ENCODE measurements at places on chromosomes 12 and 14.

GRCh38 chr12:45660330-45660729, 69.2 kb upstream of the ARID2 start:
- peak; percentile 10 for DNase-seq

DNA sequence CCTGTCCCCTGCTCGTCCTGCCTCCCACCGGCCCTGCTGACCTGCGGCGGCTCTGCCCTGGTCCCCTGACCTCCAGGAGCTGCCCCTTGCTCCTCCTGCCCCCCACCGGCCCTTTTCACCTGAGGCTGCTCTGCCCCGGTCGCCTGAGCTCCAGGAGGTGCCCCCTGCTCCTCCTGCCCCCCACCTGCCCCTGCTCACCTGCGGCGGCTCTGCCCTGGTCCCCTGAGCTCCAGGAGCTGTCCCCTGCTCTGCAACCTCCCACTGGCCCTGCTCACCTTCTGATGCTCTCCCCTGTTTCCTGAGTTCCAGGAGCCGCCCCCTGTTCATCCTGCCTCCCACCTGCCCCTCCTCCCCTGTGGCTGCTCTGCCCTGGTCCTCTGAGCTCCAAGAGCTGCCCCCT, 101.3 kb downstream of the TMEM121 start:
- no peak for DNase-seq

- no peak for DNase-seq
Measured at GRCh38 chr12:2654741-2655140, 140.0 kb upstream of the FKBP4 start.

DNA sequence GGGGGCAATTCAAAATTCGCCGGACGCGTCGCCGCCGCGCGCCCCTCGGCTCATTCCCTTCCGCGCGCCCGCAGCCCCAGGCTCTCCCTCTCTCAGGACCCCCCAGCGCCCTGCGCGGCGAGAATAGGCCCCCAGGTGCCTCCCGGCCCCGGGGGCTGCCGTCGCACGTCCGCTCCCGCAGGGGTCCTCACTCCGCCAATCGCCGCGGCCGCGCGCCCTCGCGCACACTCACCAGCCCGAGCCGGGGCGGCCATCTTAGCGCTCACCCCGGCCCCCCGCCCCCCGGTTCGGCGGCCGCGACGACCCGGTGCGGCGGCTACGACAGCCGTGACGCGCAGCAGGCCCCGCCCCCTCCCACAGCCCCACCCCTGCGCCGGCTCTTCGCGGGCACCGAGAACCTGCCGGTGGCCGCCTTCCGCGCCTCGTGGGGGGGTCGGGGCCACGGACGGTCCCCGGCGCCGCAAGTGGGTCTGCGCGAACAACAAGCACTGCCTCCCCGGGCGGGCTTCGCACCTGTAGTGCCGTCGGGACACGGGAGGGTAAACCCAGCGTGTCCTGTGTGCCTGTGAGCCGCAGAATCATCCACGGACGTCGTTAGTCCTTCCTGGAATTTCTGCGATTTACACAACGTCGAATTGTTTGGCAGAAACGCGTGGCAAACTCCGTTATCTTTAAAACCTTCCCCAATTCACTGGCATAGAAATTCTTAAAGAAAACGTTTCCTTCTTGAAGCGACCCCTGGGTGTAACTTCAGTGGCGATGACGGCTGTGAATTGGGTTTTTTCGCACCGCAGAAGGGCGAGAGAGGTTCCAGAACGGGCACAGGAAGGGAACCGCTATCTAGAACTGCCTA, 2.5 kb downstream of the USP44 start:
- DNase-seq, result no peak

DNA sequence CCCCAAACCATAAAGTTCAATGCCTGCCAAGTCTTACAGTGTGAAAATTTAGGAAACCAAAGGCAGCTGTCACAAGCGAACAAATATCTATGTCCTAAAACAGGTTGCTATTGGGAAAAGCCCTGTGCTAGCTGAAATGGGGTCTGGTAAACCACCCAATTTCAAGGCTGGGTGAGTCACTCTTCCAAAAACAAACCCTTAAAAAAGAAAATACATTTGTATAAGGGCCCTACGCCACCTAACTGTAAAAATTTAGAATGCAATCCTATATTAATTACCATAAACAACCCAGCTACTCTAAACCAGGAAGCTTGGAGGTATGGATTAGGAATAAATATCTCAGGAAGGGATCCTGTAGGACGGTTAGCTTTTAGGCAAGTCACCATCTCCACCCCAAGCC, 32.1 kb downstream of the PRMT8 start:
- DNase-seq, result no peak

DNA sequence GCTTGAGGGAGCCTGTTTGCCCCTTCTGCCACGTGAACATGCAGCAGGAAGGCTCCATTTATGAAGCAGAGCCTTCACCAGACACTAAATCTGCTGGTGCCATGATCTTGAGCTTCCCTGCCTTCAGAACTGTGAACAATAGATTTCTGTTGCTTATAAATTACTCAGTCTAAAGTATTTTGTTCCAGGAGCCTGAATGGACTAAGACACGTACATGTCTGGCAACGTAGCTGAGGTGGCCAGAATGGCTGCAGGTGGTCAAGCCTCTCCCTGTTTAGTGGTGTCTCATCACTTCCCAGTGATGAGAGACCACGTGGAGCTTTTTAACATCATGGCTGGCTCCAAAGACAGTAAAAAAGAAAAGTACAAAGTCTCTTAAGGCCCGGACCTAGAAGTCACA, 32.2 kb upstream of the SLC38A2 start:
- DNase-seq, result no peak
